GM10248 (cell line): ENCODE measurements at places on chromosomes 5 and 9.

DNA sequence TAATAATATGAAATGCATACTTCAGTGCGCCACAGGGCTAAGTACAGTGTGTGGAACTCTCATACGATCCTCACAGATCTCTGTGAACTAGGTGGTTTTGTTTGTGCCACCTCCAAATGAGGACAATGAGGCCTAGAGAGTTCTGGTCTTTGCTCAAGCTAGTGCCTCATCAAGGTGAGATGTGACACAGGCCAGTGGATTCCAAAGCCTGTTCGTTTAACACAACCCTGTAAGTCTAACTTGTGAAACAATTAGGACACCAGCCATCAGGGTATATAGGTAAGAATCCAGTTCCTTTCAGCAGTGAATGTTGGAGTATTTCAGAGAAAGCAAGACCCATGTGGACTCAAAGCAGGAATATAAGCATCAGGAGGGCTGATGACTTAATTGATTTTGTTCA is 130.7 kb upstream of the GAS1 start:
- no peak for DNase-seq

- DNase-seq, result no peak
These were observed 18.4 kb downstream of the TRIM36 start for GRCh38 chr5:115151208-115151805.

- no peak for DNase-seq
These were observed 52.8 kb downstream of the TTC1 start for GRCh38 chr5:160061770-160062169.

- DNase-seq, result no peak
These were observed 125.8 kb upstream of the SLIT3 start for GRCh38 chr5:169426784-169427183.

GRCh38 chr5:33488558-33489355 is 48.0 kb downstream of the TARS1 start:
- DNase-seq, result no peak
